ENCODE measurements at places on chromosomes 1 and 21.

DNA sequence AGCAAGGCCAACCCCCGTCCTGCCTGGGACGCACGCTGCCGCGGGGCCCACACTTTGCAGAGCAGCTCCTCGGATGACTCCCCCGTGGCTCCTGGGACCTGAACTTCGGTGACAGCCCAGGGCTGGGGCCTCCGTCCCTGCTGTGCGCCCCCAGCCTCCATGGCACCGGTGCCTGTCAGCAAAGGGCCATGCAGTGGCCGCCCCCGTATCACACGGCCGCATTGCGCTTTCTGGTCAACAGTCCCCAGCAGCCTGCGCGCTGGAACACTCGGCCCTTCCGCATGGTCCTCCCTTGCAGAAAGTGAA is 18.0 kb downstream of the NADK start:
- no peak for DNase-seq

DNA sequence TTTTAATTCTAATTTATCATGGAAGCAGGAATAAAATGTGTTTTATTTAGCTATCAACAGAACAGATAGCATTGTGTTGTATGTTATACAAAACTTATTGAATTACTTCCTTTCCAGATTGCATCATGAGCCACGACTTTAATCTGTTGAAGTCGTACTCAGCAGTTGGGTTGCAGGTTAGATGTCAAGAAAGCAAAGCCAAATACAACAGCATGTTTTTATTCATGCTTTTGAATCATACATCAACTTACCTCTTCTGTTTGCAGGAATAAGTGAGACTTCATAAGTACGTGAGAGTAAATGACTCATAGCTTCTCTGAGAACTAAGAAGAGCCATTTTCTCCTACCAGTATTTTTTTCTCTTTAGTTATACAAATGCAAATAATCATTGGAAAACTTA is 110.8 kb upstream of the ADGRL4 start:
- DNase-seq: no peak

- no peak for DNase-seq
Observed at GRCh38 chr1:16326833-16327404, 25.4 kb downstream of the FBXO42 start.

DNA sequence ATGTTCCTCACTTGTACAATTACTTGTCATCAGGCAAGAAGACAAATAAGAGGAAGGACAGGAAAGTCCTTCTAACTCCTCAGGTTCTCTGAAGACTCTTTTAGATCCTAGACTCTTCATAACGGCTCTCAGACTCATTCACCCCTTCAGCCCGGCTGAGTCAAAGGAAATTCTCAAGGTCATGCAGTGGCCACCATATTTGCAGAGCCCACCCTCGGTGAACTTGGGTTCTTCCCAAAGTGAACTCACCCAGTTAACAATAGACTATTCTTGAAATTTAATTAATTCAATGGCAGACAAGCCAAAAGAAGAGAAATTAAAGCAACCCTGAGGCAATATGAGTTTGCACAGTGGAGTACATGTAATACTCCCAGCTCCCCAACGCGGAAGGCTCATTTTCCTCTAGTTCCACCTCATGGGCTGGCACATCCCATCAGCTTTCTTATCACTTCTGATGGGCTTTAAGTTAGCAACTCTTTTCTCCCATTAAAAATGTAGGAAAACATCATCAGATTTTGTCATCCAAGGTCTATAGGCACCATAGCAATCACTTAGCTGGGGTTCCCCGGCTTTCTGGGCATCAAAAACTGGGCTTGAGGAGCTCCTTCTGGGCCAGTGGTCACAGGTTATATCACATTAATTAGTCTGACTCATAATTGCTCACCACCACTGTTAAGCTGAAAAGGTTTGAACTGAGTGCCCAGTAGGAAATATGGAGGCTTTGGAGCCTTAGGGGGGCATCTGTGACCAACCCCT is 27.8 kb upstream of the TIAM1 start:
- no peak for DNase-seq

- no peak for DNase-seq
Observed at GRCh38 chr21:35026153-35026500, 23.0 kb downstream of the RUNX1 start.

DNA sequence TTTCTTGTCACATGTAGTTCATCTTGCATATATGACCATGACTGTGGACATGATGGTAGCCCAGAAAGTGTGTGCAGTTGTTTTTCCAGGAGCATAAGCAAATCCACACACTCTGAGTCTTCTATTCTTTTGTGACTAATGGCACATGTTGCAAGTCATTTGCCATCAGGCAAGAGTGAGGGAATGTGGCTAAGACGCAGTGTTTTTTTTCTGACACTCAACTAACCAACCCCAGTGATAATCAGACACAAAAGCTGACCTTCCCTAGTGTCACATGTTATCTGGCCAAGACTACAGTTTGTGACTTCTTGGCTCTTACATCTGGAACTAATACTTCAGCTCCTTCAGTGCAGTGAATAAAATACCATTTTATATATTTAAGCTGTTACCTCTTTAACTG is 108.8 kb downstream of the ITSN1 start:
- DNase-seq: no peak

GRCh38 chr1:203306089-203306964 is 1.0 kb downstream of the BTG2 start:
- DNase-seq: no peak
